Esophagus muscularis mucosa (tissue), 4 donors: ENCODE measurements at places on chromosomes 5 and 9. TPM values are rescaled to one million over a fixed set of nuclear protein-coding genes. Genes with fewer than 3 reads are reported as not detected.
A peak's percentile ranks its signal among the peaks of the same experiment; 100 is the strongest.

LEAP2 gene
- total RNA-seq: 0.26 TPM

IL13 gene
- not detected for total RNA-seq

DNA sequence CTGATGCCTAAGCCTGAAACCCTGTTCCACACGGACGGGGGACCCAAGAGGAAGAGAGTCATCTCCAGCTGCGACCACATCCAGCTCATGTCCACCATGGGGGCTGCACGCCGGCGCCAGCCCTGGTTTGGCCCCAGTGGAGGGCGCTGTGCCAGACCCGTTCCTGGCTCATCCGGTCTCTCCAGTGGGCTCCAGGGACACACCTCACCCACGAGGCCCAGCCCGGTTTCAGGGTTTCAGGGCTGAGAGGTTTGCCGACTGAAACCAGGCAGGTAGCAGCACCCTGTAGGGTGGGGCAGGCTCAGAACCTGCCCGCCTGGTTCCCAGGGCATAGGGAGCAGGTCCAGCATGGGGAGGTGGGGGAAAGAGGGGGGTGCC is 71.4 kb upstream of the STXBP1 start:
- no peaks in the 10 kb centered on the region for H3K27me3 ChIP-seq
- H3K36me3 ChIP-seq: no peaks in the 10 kb centered on the region
- H3K4me1 ChIP-seq: peaks cover 98% of the 10 kb centered on the region
- H3K4me3 ChIP-seq: no peak overlapping the region
- H3K27ac ChIP-seq: peak overlapping the region; percentile 56

GRCh38 chr9:114037961-114038723 is 40.0 kb downstream of the AMBP start:
- H3K36me3 ChIP-seq: no peaks in the 10 kb centered on the region
- no peaks in the 10 kb centered on the region for H3K27me3 ChIP-seq
- peak; percentile 82 for DNase-seq
- no peak overlapping the region for H3K27ac ChIP-seq

GRCh38 chr9:128898382-128898781 is 16.4 kb downstream of the LRRC8A start:
- H3K27ac ChIP-seq: peak overlapping the region; percentile 32
- DNase-seq: no peak
- peaks cover 85% of the 10 kb centered on the region for H3K36me3 ChIP-seq

- no peak overlapping the region for H3K27ac ChIP-seq
- no peaks in the 10 kb centered on the region for H3K36me3 ChIP-seq
- DNase-seq: no peak
- no peak overlapping the region for H3K4me3 ChIP-seq
- no peaks in the 10 kb centered on the region for H3K27me3 ChIP-seq
Observed at GRCh38 chr5:179301376-179301775, 43.9 kb downstream of the ADAMTS2 start.

- H3K36me3 ChIP-seq: no peaks in the 10 kb centered on the region
- no peaks in the 10 kb centered on the region for H3K27me3 ChIP-seq
- H3K4me3 ChIP-seq: no peak overlapping the region
- no peak overlapping the region for H3K27ac ChIP-seq
Observed at GRCh38 chr5:158560170-158560569, 539.5 kb downstream of the EBF1 start.

DNA sequence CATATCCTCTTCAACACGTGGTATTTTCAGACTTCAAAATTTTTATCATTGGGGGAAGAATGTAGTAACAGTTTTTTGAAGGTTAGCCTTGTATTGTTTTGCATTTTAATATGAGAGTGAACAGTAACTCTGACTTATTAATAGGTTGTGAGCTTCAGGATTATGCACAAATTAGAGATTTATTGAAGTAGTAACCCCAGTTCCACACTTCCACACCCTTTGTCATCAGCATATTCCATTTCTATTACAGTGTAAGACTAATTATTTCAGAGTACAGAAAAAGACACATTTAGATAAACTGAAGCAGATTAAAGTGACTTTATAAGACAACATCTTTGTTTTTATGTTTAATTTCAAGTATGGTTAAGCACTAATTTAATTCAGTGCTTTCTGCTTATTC is 105.7 kb downstream of the CDC42SE2 start:
- no peaks in the 10 kb centered on the region for H3K36me3 ChIP-seq
- H3K4me3 ChIP-seq: no peak overlapping the region
- H3K4me1 ChIP-seq: peaks cover 6% of the 10 kb centered on the region

DNA sequence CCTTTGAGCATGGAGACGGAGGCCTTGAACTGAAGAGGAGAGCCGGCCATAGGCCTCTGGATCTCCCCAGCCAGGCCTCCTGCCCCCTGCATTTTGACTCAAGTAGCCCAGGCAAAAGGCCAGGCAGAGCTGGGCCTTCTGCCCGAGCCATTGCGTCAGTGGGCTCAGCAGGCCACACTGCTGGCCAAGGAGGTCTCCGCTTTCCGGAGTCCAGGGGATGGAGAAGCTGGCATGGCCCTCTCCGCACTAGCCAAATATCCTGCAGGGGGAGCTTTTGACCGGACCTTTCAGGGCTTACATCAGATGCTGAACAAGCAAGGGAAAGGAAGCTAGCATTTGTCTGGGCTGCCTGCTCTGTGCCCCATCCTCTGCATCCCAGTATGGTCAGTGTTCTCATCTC is 386.8 kb downstream of the TRIM36 start:
- no peaks in the 10 kb centered on the region for H3K27me3 ChIP-seq
- no peaks in the 10 kb centered on the region for H3K36me3 ChIP-seq
- H3K4me1 ChIP-seq: no peaks in the 10 kb centered on the region
- DNase-seq: no peak
- H3K4me3 ChIP-seq: no peak overlapping the region

- H3K27me3 ChIP-seq: no peaks in the 10 kb centered on the region
- DNase-seq: no peak
- H3K4me3 ChIP-seq: no peak overlapping the region
- H3K27ac ChIP-seq: no peak overlapping the region
Observed at GRCh38 chr5:170397059-170397458, 7.9 kb upstream of the KCNMB1 start.
